ENCODE measurements at places on chromosomes 1 and 21.

- DNase-seq: no peak
Measured at GRCh38 chr1:96519851-96520578, 201.6 kb upstream of the PTBP2 start.

GRCh38 chr1:232553050-232553754 lies 76.7 kb downstream of the SIPA1L2 start:
- DNase-seq: no peak

DNA sequence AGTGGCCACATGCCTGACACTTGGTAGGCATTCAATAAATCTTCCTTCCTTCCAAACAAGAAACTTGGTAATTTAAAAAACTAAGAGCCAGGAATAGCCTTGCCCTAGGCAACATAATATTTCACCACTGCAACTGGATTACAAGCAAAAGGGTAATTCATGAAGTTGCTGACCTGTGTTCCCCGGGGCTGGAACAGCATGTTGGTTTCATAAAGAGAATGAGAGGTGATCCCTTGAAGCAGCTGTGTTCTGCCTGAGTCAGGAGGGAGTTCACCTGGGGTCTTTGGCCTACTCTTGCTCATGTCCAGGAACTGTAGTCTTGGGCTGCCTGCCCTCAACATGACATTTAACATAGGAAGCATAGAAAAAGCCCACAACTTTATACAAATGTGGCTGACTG lies 329.0 kb upstream of the DAB1 start:
- DNase-seq: no peak

DNA sequence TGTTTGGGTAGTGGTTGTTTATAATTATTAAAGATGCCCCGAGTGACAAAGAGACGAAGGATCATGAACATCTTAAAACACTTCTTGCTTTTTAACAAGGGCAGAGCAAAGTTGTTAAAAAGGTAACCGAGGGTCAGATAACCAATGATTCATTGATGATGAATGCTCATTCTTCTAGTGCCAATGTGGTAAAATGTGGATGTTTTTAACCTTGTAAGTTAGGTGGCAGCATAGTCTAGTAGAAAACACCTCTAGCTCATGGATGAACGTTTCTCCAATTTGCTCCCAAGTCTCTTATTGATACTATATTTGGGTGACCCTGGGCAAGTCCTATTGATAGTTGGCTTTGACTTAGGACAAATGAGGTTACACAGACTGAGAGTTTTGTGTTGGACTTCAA lies 167.9 kb downstream of the KIF26B start:
- DNase-seq: no peak

- no peak for DNase-seq
Measured at GRCh38 chr1:54350360-54350759, 55.8 kb downstream of the SSBP3 start.

- no peak for DNase-seq
Measured at GRCh38 chr1:93565496-93566206, 116.0 kb downstream of the BCAR3 start.

DNA sequence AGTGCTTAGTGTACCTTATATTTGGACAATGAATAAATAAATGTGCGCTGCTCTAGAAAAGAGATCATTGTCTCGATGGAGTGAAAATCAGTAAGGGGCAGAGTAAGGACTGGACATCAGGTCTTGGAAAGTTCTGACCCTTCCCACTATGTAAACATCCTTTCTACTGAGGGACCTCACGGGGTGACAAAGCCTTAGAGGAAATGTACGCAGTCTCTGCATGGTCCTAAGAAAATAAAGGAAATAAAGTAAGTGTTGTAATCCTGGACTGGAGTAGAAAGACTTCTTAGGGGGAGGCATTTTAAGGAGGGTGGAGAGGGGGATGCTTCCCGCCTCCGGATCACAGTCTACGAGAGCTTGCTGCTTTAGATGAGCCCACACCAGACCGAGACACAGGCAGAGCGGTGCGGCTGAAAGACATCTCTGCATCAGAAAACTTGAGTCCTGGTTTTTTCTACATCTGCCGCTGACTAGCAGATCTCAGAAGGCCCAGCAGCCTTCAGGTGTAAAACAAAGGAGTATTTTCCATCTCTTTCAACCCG lies 22.3 kb upstream of the GPR137B start:
- no peak for DNase-seq

DNA sequence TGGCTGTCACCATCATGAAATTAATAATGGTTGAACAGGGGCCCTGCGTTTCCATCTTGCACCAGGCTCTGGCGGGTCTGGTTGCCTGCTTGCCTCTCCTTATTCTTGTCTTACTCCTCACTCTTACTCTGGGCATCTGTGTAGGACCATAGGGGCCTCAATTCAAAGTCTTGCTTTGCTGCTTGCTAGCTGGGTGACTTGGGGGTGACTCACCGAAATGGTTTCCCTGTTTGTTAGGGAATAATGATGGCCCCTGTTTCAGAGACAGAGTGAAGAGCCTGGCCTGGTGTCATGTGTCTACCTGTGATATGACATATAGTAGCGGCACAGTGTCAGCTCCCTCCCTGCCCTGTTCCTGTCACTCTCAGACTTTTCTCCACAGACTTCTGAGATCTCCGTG lies 24.6 kb downstream of the KCNC4 start:
- no peak for DNase-seq

DNA sequence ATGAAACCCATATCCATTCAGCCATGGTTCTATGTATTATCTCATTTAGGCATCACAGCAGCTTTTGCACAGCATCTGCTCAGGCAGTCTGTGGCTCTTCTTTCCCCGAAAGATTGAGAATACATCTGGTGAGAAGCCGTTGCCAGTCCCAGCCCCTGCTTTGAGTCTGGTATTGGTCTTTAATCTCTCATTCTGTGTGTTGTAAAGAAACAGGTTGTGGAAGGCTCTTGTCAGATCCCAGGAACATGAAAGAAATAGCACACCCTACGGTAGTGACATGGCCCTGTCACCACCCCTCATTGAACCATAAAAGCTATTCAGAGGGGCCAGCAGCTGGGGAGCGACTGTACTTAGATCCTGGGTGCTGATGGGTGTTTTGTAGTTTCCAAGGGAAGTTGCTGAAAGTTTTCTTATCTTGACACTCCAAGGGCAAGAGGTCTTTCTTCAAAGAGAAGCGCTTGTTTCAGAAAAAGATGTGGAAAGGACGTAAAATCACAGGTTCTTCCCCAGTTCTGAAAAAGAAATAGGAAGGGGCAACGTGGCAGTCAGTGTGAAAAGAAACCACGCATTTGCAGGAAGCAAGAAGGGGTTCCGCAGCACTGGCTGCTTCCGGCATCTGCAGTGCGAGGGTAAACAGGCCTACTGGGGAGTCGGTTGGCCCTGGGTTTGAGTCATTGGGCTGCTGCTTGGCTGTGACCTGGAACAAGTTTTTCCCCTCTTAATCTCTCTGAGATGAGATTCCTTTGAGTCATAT lies 145.0 kb downstream of the DHRS3 start:
- peak; percentile 69 for DNase-seq

DNA sequence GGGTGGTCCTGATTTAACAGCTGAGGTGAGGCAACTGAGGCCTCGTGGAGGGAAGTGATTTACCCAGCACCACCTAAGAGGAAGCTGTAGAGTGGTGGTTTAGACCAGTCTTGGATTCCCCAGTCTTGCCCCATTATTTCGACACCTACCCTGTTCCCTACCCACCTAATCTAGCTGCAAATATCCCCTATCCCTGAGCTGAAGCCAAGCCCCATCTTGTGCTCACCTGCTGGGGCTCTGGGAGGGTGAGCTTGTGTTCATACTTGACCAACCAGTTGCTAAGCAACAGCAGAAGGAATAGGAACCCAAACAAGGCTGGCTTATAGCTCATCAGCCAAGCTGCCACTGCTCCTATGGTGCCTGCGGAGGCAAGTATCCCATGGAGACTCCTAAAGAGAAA lies 2.0 kb downstream of the TEX46 start:
- no peak for DNase-seq

DNA sequence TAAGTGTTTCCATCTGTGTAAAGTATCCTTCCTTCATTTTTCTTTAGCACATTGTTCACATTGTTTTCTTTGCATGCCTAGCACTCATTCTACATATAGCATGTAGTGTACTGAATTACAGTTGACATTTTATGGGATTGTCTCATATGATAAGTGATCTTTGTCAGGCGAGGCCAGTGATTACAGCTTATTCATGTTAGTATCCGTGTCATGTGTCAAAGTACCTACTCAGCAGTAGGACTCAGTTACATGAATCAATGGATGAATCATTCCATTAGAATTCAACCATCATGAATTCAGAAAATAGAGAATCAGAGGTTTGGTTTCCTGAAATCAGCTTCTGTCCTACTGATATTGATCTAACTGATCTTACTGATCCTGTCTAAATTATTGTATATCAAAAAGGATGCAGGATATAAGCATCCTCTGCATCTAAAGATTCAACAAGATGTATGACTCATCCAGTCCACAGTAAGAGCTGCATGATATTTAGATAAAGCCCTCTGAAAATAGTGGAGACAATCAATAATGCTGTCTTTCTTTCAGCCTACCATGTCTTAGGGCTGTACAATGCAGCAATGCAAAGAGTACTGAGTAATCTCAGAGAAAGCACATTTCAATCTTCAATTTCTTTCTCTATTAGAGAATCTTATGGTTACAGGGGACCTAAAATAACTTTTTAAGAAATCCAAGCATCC lies 20.7 kb upstream of the HRNR start:
- no peak for DNase-seq

DNA sequence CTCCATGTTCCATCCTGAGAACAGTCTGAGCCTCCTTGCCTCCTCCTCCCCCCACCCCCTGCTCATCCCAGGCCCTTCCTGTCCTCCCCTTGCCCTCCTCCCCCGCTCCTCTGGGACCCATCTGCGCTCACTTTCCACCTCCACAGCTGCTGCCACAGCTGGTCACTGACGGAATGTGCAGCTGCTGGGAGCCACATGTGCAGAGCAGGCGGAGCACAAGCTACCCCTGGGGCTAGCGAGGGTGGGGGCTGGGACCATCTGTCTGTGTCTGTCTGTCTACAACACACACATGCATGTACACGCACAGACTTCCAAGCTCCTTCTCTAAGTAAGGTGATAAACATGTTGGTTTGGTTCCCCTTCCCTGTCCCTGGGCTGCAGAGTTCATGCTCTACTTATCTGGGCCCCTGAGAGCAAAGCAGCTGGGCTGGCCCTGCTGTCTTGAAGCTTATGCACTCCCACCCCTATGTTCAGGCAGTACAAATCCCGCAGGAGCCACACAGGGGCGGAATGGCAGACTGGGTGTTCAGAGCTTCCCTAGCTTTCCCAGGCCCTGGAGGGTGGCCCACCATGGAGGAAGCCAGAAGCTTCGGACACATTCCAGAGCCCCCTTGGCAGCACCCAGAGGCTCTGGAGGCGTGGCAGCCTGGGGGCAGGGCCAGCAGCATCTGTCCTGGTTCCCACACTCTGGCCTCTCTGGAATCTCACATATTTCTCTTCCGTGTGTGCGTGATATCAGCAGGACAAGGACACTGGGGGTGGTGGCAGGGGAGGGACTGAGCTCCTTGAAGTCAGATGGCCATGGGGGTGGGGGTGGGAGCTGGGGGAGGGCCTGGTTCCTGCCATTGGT lies 7.0 kb upstream of the HEYL start:
- DNase-seq: no peak

DNA sequence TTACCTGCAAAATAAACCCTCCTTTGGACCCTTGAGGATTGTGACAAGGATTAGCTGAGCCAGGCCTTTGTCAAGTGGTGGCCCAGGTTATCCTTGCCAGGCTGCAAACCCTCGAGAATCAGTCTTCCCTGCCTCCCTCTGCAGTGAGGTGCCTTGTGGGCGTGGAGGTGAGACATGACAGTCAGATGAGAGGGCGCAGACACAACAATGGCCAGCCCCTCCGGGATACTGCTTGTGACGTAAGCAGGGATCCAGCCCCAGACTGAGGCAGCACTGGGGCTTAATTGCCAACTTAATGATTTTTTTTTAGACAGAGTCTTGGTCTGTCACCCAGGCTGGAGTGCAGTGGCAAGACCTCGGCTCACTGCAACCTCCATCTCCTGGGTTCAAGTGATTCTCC lies 104.6 kb downstream of the LAMC2 start:
- no peak for DNase-seq

DNA sequence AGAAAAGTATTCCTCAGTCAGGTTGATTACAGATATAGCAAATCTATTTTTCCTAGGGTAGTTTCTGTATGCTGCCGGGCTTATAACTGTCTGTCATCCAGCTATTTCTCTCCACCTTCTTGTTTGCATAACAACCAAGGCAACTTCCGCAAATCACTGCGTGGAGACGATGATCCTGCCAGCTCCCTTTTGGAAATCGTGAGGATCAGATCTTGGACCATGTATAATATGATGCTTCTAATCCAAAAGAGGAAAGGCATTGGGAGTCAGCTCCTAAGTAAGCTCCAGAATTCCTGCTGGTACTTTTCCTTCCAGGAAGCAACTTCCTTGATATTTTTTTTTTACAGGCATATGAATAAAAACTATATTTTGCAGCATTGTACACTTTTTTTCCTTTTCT lies 445 bp upstream of the RGS4 start:
- no peak for DNase-seq

- DNase-seq: no peak
Measured at GRCh38 chr1:223401873-223402789, 8.9 kb downstream of the CCDC185 start.

- no peak for DNase-seq
Measured at GRCh38 chr1:40092706-40093639, 4.1 kb downstream of the PPT1 start.

GRCh38 chr1:162704673-162705424 lies 72.6 kb downstream of the DDR2 start:
- DNase-seq: no peak

- DNase-seq: no peak
Measured at GRCh38 chr1:237562242-237562823, 328.4 kb downstream of the ZP4 start.

DNA sequence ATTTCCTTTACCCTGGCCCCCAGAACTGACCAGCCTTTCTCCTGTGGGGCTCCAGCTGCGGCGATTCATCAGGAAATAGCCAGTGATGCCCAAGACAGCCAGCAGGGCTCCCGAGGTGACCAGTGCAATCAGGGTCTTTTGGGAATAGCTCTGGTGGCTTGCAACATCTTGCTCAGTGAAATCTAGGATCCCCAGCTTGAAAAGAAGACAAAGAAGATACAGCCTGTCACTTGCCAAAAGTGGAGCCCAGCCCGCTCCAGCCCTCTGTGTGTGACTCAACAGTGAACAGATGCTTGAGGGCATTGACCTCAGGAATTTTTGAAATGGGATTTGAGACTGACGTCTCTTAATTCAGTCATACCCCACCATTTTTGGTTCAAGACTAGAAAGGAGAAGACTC lies 22.3 kb downstream of the CD34 start:
- no peak for DNase-seq

- DNase-seq: no peak
Measured at GRCh38 chr1:18409609-18410237, 71.0 kb upstream of the KLHDC7A start.
